Esophagus squamous epithelium (tissue), 5 donors: ENCODE measurements at places on chromosomes 6 and 20.
A peak's percentile ranks its signal among the peaks of the same experiment; 100 is the strongest.

GRCh38 chr6:30684386-30685156 lies 1.9 kb downstream of the PPP1R18 start:
- no peak for DNase-seq

GRCh38 chr6:36345681-36346466 lies 9.2 kb upstream of the BNIP5 start:
- DNase-seq, result no peak

GRCh38 chr20:41178904-41179432 lies 41.6 kb downstream of the PLCG1 start:
- no peak for DNase-seq

- no peak for DNase-seq
Measured at GRCh38 chr6:15744818-15745402, 82.1 kb upstream of the DTNBP1 start.

GRCh38 chr6:106939848-106940247 lies 34.7 kb downstream of the CD24 start:
- DNase-seq, result no peak

GRCh38 chr6:135828021-135828420 lies 23.5 kb upstream of the PDE7B start:
- DNase-seq, result no peak

DNA sequence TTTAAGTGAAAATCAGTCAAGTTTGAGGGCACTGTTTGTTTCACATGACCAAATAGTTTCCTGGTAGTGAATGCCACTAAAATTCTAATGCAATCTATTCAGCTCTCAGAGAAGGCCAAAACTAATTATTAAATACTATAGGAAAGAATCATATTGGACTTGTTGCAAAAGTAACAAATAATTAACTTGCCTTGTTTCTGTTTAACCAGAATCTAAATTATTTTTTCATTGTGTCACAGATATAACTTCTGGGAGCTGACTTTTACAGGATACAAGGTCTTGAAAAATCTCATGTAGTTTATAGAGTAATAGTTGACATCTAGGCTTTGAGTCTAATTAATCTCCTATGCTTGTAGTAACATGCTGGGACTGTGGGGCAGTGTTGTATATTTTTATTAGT lies 44.5 kb downstream of the PRSS35 start:
- DNase-seq, result no peak

GRCh38 chr6:111119571-111120329 lies 32.4 kb downstream of the SLC16A10 start:
- DNase-seq, result no peak

- no peak for DNase-seq
Measured at GRCh38 chr6:163745536-163746400, 331.2 kb downstream of the QKI start.

- DNase-seq, result no peak
Measured at GRCh38 chr20:12963416-12963815, 45.4 kb upstream of the SPTLC3 start.

- DNase-seq, result no peak
Measured at GRCh38 chr20:41068806-41069205, 40.2 kb downstream of the TOP1 start.

DNA sequence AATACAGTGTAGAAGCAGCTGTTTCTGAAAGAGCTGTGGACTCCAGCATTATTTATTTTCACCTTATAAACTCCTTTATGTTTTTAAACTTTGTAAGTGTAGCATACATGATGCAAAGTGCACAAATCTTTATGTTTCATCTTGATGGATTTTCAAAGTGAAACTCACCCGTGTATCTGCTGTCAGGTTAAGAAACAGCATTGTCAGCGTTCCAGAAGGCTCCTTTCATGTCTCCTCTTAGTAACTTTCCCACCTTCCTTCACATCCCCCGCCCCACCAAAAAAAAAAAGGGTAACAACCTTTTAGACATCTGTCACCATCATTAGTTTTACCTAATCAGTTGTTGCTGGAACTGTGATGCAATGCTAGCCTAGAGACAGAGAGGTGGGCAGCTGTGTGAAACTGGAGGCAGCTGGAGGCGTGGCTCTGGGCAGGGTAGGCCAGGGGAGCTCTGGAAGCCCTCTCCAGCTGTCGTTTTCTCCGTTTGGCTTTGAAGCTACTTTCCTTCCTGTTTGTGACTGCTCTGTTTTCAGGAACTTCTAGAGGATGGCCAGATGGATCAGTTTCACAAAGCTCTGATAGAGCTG lies 7.2 kb downstream of the ACTR5 start:
- no peak for DNase-seq

GRCh38 chr20:41138475-41139226 lies 1.3 kb downstream of the PLCG1 start:
- no peak for DNase-seq

- DNase-seq, result no peak
Measured at GRCh38 chr6:130776287-130776925, 50.8 kb upstream of the SMLR1 start.

DNA sequence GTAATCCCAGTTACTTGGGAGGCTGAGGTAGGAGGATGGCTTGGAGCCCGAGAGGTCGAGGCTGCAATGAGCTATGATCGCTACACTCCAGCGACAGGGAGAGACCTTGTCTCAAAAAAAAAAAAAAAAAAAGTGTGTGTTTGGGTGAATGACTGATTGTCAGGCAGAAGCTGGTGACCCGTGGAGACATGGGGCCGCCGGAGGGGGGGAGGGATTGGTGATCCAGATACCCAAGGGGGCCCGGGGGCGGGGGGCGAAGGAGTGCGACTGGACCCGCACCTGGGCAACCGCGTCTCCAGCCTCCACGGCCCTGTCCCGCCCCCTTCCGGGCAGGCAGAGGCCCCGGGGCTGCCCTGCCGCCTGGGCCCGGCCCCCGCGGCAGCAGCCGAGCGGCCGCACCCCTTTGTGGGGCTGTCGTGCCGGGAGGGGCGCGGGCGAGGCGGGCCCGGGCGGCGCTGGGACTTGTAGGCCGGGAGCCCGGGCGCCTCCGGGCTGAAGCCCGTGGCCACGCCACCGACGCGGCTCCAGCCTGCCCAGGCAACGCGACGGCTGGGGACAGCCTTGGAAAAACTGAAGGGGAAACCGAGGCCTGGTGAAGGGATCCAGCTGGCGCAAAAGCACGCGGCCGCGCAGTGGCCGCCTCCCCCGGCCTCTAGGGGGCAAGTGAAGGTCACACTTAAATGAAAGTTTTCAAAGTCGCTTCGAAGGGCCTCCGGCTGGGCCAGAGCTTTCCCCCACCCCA lies 2.1 kb upstream of the RBM38 start:
- peak; percentile 34 for DNase-seq

GRCh38 chr6:136752554-136752953 lies 39.7 kb downstream of the MAP3K5 start:
- DNase-seq, result no peak

GRCh38 chr6:3751077-3751729 lies at the start of gene PXDC1:
Gene PXDC1 (minus strand): TSS chr6:3751713. CDS start chr6:3751531, 182 bp downstream.
- DNase-seq, result no peak

DNA sequence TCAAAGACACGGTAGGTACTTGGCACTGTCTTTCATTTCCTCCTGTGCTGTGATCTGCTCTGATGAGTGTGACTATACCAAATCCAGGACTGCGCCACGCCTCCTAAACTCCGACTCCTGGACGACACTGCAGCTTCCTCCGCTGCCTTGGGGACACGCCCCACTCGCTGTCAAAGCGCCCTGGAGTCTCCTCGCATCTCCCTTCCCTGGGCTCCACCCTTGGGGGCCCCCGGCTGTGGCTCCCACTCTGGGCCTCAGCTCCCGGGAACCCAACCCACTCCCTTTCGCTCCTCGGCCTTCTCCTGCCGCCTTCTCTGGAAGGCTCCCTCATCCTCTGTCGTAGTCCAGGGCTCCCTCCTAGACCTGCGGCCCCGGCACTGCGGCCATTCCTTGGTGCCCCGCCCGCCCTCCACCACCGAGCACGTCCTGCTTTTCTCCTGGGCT lies 61.2 kb downstream of the RSPH3 start:
- DNase-seq, result no peak

GRCh38 chr20:34980543-34981233 lies 25.0 kb downstream of the MYH7B start:
- no peak for DNase-seq

- no peak for DNase-seq
Measured at GRCh38 chr6:43809417-43810305, 39.6 kb downstream of the VEGFA start.

GRCh38 chr6:118318648-118319047 lies 229.4 kb upstream of the PLN start:
- DNase-seq, result no peak

DNA sequence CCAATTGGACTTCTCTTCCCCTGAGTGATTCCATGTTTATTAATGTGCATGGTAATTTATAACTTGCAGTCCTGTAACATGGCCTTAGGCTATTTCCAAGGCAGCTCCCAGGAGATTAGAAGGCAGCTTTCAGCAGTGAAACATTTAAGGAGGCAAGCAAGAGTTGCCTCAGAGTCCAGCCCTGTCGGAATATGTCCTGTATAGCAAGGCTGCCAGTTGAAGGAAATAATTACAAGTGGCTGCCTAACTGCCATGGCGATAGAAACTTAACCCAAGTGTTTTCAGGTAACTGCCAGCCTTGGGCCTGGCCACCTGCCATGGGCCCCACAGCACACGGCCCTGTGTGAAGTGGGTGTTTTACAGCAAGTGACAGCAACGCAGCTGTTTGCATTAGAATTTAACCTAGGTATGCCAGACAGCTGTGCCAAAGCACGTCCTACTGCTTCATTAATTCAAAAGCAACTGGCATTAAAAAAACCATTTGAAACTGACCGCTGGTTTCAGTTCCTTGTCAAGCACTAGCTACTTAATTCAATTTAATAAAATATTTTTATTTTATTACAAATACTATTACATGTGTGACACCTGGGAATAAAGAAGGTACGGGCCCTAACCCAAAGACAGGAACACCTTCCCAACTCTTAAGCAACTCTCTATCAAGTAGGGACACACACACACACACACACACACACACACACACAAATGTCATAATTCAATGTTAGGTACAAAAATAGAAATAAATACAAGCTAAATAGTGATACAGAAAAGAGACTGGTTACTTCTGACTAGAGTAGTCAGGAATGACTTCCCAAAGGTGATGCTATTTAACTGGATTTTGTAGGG lies 151.8 kb upstream of the HEY2 start:
- DNase-seq, result no peak
